Astrocyte (in vitro differentiated cells and primary cell): ENCODE measurements at places on chromosomes 5 and 9.
A peak's percentile ranks its signal among the peaks of the same experiment; 100 is the strongest.

DNA sequence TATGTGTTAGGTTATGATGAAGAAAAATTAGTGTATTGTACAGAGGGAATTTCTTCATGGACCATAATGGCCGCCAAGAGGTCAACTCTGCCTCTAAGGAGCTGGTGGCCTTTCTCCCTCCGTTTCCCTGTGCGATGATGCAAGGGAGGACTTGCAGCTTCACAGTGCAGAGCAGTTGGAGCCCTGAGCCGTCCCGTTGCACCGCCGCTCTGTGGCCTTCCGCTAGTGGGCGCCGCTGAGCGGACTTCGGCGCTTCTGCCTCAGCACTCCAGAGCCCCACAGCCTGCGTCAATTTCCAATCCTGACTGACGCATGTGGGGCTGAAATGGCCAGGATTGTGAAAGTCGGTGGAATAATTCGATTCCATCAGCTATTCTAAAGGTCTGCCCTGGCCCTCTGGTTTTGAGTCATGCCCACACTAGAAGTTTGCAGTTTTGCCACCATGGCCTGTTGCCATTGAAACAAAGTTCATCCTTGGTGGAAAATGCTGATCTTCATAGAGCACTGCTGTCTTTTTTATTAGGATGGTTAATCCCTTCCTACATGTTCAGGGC, 22.7 kb upstream of the LECT2 start:
- peak; percentile 61 for DNase-seq

DNA sequence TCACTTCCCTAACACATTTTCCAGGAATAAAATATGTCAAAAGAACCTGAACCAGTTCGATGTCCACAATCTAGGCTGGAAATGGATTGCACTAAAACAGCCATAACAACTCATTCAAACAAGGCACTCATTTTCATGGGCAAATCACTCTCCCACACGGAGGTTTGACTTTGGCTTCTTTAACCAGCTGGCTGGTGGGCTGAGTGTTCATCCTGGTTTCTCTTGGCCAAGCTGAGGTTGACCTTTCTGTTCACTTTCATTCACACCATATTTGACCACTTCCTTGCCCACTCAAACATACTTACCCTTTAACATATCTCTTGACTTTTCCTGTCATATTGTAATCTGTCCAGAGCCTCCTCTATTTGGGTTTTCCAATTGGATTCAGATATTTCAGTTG, 5.4 kb downstream of the IL7R start:
- no peak for DNase-seq

DNA sequence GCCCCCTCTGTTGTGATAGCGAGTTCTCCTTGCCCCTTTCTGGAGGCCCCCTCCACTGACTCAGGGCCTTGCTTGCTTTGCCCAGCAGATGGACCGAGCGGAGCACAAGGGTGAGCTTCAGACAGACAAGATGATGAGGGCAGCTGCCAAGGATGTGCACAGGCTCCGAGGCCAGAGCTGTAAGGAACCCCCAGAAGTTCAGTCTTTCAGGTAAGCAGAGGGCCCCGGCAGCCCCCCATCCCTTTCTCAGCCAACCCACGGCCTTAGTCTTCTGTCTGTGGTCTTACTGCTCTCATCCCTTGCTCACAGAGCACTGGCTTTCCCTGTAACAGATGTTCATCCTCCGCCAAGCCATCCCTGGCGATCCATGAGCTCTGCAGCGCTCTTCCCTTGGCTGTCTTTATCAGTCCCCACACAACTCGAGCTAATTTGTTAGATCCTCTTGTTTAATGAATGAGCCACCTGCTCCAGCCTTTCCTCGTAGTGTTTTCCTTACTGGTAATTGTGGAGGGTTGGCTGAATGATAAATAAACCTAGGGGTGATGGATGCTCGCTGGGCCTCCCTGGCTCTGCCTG, 18.4 kb upstream of the RARS1 start:
- DNase-seq: no peak

DNA sequence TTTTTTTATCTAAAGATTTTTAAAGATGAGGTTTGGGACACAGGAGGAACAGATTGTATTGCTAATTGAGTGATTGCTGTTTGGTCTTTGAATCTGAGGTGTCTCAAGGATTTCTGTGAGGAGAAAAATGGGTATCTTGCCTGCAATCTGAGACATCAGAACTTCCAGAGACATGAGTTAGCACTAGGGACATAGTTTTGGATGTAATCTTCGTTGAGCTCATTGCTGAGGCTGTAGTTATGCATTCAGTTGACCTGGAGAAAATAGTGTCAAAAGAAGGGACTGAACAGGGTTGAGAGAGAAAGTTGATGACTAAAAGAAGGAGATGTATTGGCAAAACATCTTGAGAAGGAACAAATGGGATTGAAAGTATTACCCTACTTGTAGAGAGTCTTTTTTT, 24.6 kb downstream of the C9orf85 start:
- no peak for DNase-seq

DNA sequence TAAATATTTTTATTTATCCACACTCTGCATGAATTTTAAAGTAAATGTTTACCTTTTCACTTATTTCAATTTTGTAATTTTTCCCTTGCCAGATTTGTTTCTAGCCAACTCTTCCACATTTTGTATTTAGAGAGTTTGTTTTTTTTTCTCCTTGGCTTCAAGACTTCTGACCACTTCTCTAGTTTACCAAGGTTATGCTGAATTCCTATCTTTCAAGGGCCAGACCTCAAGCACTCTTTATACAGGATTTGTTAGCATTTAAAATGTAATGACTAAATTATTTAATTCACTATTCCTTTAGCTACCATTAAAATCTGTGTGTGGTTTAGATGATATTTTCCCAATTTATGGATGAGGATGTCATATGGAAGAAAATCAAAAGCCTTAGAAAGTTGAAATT, 42.5 kb downstream of the MEF2C start:
- DNase-seq: no peak

DNA sequence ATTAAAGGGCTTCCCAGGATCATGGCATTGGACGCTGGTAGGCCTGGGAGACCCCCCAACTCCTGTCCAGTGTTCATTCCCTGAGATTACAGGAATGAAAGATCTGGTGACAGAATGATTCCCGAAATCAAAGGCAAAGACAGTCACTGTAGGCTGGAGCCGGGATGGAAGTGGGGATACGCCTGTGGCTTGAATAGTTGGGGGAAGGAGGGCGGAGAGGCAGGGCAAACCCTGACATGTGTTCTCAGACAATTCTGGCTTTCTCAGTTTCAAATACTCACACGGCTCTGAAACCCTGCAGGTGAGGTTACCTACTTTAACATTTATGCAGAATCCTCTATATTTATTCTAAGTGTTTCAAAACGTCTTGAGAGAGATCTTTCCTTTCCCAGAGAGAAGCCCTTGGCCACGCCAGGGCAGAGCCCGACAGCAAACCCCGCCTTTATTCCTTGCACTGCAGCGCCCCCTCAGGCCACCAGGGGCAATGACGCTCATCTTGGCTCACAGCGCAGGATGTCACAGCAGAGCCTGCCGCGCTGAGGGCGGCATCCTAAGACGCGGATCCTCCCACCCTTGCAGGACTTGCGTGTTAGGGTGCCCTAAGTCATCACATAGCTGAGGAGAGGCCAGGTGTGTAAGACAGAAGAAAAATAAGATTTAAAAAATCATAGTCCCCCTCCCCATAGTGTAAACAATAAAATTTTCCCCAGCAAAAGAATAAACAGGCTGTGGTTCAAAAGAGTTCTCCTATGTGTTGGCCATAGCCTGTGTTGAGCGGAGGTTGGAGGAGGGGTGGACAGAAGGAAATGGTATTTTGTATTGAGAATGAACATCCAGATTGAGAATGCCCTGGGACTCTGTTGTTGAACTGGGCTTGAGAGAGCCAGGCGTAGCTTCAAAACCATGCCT, 284.5 kb downstream of the NTRK2 start:
- DNase-seq: peak; percentile 20

- DNase-seq: peak; percentile 98
Measured at GRCh38 chr5:136016945-136017530, 11.8 kb upstream of the TGFBI start.

GRCh38 chr5:43304525-43304924, 8.7 kb downstream of the HMGCS1 start:
- no peak for DNase-seq

- peak; percentile 32 for DNase-seq
Measured at GRCh38 chr9:71895117-71895516, 15.9 kb downstream of the ABHD17B start.

GRCh38 chr5:6632324-6632887, 438 bp downstream of the NSUN2 start:
- DNase-seq: no peak

GRCh38 chr9:129776938-129777768, 24.3 kb upstream of the PTGES start:
- peak; percentile 99 for DNase-seq

DNA sequence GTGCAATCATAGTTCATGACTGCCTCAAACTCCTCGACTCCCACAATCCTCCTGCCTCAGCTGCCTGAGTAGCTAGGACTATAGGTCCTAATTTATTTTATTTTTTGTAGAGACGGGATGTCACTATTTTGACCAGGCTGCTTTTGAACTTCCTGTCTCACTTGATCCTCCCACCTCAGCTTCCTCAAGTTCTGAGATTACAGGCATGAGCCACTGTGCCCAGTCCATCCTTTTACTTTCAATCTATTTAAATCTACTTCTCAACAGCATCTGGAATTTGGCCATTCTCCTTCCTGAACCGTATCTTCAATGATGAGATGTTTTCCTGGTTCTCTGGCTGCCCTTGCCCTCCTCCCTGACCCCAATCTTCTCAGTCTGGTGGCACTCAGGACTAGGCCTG, 12.2 kb upstream of the GRIN1 start:
- no peak for DNase-seq

DNA sequence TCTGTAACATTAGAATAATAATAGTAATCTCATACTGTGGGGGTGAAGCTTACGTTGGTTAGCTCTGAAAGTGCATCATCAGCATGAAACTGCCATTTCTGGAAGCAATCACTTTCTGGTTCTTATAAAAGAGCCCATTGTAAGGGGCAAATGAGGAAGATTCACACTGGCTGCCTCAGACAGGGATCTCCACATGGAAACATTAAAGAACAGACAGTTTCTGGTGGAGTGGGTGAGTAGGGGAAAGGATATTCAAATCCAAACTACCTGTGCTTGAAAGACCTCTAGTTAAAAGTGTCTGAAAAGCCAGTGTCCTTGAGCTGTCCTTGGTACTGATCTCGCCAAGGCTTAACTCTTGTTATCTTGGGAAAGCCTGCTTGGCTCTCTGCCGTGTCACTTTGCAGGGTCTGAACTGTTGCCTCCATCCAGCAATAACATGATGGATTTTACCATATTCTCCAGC, 19.1 kb upstream of the SLC31A2 start:
- DNase-seq: no peak

DNA sequence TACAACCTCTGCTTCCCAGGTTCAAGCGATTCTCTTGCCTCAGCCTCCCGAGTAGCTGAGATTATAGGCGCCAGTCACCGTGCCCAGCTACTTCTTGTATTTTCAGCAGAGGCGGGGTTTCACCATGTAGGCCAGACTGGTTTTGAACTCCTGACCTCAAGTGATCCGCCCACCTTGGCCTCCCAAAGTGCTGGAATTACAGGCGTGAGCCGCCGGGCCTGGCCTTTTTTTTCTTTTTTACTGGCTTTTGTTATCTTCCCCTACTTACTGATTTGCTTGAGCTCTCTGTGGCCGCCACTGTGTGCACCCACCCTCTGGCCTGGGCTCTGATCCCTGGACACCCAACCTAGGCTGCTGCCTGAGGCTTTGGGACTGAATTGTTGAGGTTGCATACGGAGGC, 60.3 kb downstream of the ANKRD33B start:
- no peak for DNase-seq

DNA sequence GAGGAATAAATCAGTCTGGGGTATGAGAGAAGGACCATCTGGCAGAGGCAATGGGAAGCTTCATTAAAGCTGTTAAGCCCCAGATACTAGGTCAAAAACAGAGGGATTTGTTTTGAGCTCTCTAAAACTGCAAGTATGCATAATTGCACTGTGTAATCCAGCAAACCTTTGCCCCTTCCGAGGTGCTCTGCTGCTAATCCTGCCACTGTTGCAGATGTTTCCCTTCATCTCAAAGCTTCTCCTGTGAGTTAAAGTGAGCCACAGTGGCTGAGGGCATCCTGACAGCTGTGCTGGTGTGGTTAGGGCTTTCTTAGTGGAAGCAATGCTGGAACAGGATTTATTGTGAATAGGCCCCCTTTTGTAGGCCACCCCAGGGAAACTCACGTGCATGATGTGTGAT, 160.3 kb upstream of the TRPC7 start:
- no peak for DNase-seq

- no peak for DNase-seq
Measured at GRCh38 chr5:112923148-112923917, 1.3 kb upstream of the REEP5 start.

DNA sequence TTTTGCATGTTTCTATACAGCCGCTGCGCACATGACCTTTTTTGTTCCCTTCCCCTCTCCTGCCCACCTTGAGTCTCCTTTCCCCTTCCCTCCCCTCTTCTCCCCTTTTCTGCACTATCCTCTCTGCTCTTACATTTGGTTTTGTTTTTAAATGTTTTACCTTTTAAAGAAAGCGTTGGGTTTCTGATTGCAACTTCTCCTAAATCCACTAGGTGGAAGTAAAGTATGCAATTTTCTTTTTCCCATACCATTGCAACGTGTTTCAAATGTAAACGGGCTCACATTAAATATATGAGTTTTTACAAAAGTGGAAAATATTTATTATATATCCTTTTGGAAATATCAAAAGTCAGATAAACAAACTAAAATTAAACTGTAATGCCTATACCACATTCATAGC, 500.9 kb downstream of the DIRAS2 start:
- no peak for DNase-seq

DNA sequence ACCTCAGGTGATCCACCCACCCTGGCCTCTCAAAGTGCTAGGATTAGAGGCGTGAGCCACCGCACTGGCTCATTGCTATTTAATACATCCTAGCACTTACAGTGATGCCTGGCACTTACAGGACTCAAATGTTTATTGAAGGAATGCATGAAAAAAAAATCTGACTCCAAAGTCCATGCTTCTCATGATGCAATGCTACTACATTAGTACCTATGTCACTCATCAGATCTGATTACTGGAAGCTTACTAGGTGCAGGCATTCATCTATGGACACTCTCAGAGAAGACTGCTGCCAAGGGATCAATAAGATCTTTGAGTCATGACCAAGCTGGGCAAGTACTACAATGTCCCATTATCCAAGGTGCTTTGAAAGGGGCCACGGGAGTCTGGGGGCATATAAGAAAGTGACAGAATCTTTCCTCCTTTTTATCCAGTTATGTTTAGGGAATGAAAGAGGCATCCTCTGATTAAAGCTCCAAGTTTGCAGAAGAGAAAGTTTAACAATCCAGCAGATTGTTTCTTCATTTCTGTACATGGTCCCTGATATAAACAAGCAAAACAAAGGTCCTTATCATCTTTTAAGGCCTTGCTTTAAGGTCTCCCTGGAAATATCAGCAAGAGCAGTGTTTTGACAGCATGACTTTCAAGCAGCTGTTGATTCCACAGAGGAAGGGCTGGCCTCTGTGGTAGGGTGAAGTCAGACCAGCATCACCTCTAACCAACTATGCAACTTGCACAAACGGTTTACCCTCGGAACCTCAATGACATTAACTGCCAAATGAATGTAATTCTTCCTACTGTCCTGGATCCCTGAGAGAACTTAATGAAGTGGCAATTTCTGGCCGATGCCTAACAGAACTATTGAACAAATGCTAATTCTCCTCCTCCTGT, 35.9 kb downstream of the ARPC5L start:
- peak; percentile 12 for DNase-seq

- DNase-seq: peak; percentile 62
Measured at GRCh38 chr5:132961887-132962286, 1.5 kb downstream of the AFF4 start.
